ENCODE measurements at places on chromosomes 6 and 20.

DNA sequence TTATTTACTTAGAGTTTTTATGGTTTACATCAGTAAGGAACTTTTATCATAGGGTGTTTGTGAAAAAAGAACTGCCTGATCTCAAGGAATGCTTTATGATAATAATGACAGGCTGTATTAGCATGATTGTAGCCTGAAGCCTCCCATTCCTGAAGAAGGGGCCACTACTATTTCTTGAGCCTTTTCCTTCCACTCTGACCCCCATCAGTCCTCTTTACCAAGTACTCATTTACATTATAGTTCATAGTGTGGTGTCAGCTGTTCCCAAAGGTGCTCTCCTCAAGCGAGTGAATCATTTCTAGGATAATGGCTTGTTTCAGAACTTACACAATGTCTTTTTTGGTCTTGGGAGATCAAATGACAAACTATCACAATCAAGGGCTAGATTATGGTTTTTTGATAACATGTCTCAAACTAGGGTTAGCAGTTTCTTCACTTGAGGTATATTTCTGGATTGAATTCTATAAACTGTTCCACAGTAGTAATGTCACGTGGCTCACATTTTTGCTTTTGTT, 283.6 kb downstream of the CDKAL1 start:
- no peak for DNase-seq

DNA sequence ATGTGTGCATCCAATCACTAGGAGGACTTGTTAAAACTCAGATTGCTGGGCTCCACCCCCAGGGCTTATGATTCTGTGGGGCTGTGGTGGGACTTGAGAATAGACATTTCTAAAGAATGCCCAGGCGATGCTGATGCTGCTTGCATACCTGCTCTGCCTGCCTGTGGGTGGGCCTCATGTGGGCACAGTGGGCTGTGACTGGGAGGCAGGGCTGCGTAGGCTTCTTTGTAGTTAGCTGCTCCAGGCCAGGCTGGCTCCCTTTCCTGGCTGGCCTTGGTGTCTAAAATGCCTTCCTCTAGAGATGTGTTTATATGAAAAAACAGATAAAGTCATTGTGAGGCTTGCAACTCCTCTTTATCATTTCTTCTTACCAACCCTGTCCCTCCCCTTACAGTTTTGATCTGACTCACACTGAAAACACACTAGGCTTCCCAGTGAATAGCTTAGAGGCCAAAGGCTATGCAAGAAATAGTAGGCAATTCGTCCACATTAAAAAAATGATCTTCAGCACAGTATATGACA, 495.5 kb upstream of the MAP3K7 start:
- no peak for DNase-seq

DNA sequence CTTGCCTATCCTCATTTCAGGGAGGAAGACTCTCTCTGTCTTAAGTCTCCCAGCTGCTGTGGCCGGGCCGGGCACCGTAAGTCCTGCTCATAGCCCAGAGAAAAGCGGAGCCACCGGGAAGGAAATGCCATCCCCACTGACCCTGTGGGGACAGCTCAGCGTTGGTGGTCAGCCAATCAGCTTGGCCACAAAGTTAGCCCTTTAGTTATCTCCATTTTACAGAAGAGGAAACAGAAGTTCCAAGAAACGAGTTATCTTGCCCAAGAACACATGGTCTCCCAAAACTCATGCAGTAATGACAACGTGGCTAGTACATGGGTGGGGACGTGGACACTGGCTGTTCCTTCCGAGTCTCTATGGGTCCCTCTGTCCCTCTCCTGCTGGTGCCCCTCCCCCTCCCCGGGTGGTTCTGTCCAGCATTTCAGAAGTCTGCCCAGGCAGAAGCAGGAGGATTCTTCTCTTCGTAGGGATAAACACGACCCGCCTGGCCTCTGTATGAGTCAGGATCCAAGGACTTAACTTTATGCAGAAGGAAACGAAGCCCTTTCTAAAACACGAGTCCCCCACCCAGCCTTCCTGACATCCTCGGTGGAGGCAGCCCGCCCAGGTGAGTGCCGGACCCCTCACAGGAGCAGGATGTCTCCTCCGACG, 273.8 kb downstream of the CDH4 start:
- no peak for DNase-seq

DNA sequence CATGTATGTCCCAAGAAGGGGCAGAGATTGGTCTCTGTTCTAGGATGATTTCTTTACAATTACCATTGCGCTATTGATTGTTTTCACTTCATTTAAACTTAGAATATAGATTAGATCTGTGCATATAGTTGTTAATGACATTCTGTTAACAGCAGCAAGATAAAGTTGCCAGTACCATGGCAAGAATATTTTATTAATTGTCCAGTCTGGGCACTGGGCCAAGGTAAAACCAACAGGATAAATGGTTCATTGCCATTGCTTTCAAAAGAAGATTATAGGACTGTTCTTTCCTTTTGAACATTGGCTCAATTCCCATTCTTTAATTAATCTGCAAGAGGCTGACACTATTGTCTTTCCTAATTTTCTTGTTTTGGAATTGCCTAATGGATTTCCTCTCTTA, 592.4 kb downstream of the RFPL4B start:
- DNase-seq: no peak

- no peak for DNase-seq
Observed at GRCh38 chr6:22208026-22208425, 88.8 kb downstream of the PRL start.

GRCh38 chr20:58022711-58023110, 205.7 kb downstream of the ANKRD60 start:
- DNase-seq: no peak

GRCh38 chr6:141050471-141050870, 1082.3 kb upstream of the GJE1 start:
- no peak for DNase-seq

- DNase-seq: no peak
Observed at GRCh38 chr6:96889146-96889545, 8.5 kb downstream of the NDUFAF4 start.

DNA sequence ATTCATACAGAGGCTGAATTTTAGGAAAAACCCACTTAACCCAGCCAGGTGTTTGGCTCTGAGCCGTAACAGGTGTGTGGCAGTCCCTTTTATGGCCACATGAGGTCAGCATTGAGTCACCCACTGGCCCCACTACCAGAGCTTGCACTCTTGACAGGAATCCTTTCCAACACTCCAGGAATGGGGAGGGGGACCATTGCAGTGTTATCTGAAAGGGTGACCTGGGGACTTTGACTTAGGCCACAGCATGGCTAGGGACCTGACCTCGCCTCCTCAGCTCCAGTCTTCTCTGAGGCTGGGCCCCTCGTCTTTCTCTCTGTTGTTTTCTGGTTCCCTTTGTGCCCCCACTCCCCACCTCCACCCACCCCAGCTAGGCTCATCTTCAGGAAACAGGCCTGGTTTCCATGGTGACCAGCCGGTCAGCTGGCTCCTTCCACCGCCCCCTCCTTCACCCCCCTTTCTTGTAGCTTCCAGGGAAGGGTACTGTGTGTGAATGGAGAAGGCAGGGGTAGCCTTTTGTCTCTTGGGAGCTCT, 2.1 kb upstream of the TMEM151B start:
- DNase-seq: peak; percentile 83
